Activated CD4-positive, alpha-beta T cell treated with anti-CD3 and anti-CD28 coated beads for 36 hours (primary cell): ENCODE measurements at places on chromosomes 6 and 20. TPM values are rescaled to one million over a fixed set of nuclear protein-coding genes. Genes with fewer than 3 reads are reported as not detected.

PRKN gene
- total RNA-seq, result 0.56 TPM

HLA-DRA gene
- 6.0 TPM for total RNA-seq

- peaks cover 8% of the 10 kb centered on the region for H3K36me3 ChIP-seq
- no peak for DNase-seq
- H3K27me3 ChIP-seq, result no peaks in the 10 kb centered on the region
- no peak overlapping the region for H3K4me3 ChIP-seq
- peaks cover 9% of the 10 kb centered on the region for H3K4me1 ChIP-seq
These were observed 89.9 kb upstream of the MTHFD1L start for GRCh38 chr6:150775415-150776203.

DNA sequence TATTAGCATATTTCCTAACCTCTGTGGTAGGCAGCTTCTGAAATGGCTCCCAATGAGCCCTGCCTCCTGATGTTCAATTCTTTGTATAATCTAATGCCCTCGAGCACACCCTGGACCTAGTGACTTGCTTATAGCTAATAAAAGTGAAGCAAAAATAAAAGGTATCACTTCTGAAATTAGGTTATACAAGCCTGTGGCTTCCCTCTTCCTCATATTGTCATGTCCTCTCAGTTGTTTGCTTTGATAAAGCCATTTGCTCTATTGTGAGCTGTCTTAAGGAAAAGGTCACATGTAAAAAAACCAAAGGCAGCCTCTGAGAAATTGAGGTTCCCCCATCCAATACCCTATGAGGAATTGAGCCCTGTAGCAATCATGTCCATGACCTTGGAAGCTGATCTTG is 442.1 kb upstream of the ADGRB3 start:
- no peak overlapping the region for H3K4me3 ChIP-seq
- H3K36me3 ChIP-seq, result no peaks in the 10 kb centered on the region
- no peaks in the 10 kb centered on the region for H3K27me3 ChIP-seq
- no peak overlapping the region for H3K27ac ChIP-seq
- DNase-seq, result no peak

SLC17A5 gene
- total RNA-seq, result 4.0 TPM

GRCh38 chr6:160041608-160042007 is 72.7 kb downstream of the IGF2R start:
- no peak for DNase-seq
- no peak overlapping the region for H3K27ac ChIP-seq
- H3K27me3 ChIP-seq, result no peaks in the 10 kb centered on the region
- peaks cover 8% of the 10 kb centered on the region for H3K4me1 ChIP-seq

- H3K4me3 ChIP-seq, result no peak overlapping the region
- no peak for DNase-seq
- H3K4me1 ChIP-seq, result no peaks in the 10 kb centered on the region
These were observed 20.7 kb upstream of the ZNF76 start for GRCh38 chr6:35238843-35239289.

- H3K4me3 ChIP-seq, result no peak overlapping the region
- no peak for DNase-seq
- H3K36me3 ChIP-seq, result peaks cover 8% of the 10 kb centered on the region
- H3K4me1 ChIP-seq, result peaks cover 8% of the 10 kb centered on the region
These were observed 55.7 kb downstream of the LYRM4 start for GRCh38 chr6:5205035-5205507.

SAMD10 gene
- total RNA-seq, result 30.7 TPM

MAPK13 gene
- 65.1 TPM for total RNA-seq

DPPA5 gene
- not detected for total RNA-seq

SEMG1 gene
- total RNA-seq, result not detected

BANF2 gene
- not detected for total RNA-seq

GRCh38 chr20:7199861-7200260 is 432.4 kb downstream of the BMP2 start:
- DNase-seq, result no peak
- H3K27ac ChIP-seq, result no peak overlapping the region
- no peaks in the 10 kb centered on the region for H3K27me3 ChIP-seq
- H3K36me3 ChIP-seq, result no peaks in the 10 kb centered on the region
- H3K4me3 ChIP-seq, result no peak overlapping the region
- no peaks in the 10 kb centered on the region for H3K4me1 ChIP-seq

GRCh38 chr6:1761477-1761877 is 151.8 kb downstream of the FOXC1 start:
- no peak overlapping the region for H3K4me3 ChIP-seq
- H3K4me1 ChIP-seq, result no peaks in the 10 kb centered on the region
- no peak overlapping the region for H3K27ac ChIP-seq
- no peaks in the 10 kb centered on the region for H3K36me3 ChIP-seq
- no peaks in the 10 kb centered on the region for H3K27me3 ChIP-seq
- DNase-seq, result no peak

DNA sequence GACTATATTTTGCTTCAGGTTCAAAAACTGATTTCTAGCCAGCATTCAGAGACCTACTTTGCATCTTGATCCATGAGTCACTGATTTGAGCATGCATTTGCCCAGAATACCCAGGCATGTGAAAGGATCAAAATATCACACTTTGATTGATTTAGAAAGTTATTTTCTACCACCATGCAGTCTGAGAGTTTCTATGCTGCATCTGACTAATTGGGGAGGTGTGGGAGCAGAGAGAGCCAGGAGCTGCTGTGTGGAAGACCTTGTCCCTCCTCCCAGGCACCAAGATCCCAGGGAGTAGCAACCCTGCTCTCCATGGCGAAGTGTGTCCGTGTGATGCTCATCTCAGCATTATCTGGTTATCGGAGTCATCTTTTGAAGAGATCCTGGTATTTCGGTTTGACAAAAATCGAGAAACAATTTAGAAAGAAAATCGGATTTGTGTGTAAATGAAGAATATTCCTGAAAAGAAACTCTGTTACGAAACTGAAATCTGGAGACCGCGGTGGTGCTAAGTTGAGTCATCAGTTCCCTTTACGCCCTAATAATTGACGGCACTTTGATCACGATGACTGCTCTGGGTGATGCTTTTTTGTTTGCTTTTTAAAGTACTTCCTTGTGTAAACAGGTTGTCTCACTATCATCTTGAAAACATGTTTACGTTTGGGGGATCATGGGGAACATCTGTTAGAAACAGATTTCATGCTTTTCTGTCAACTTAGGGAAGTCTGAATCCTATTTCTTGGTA is 193.4 kb downstream of the BACH2 start:
- peaks cover 45% of the 10 kb centered on the region for H3K36me3 ChIP-seq
- peaks cover 93% of the 10 kb centered on the region for H3K4me1 ChIP-seq
- peak overlapping the region; percentile 79 for H3K27ac ChIP-seq
- H3K4me3 ChIP-seq, result peak overlapping the region; percentile 43
- DNase-seq, result peak; percentile 58

MAS1 gene
- total RNA-seq, result not detected

- H3K36me3 ChIP-seq, result peaks cover 5% of the 10 kb centered on the region
- H3K27ac ChIP-seq, result peak overlapping the region; percentile 94
- no peak for DNase-seq
These were observed 641 bp downstream of the ARFGEF2 start for GRCh38 chr20:48921883-48922820.

COL21A1 gene
- not detected for total RNA-seq

DNA sequence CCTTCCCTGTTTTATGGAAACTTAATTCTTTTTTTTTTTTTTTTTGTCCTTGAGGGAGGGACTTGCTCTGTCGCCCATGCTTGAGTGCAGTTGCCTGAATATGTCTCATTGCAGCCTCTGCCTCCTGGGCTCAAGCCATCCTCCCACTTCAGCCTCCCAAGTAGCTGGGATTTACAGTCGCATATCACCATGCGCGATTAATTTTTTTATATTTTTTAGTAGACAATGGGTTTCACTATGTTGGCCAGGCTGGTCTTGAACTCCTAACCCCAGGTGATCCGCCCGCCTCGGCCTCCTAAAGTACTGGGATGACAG is 654 bp downstream of the TMEM14C start:
- no peaks in the 10 kb centered on the region for H3K27me3 ChIP-seq
- peaks cover 48% of the 10 kb centered on the region for H3K4me1 ChIP-seq
- peak; percentile 18 for DNase-seq
- peak overlapping the region; percentile 92 for H3K4me3 ChIP-seq
- H3K27ac ChIP-seq, result peak overlapping the region; percentile 93
- peaks cover 27% of the 10 kb centered on the region for H3K36me3 ChIP-seq

SRF gene
- 37.6 TPM for total RNA-seq

TREM2 gene
- total RNA-seq, result not detected

DNA sequence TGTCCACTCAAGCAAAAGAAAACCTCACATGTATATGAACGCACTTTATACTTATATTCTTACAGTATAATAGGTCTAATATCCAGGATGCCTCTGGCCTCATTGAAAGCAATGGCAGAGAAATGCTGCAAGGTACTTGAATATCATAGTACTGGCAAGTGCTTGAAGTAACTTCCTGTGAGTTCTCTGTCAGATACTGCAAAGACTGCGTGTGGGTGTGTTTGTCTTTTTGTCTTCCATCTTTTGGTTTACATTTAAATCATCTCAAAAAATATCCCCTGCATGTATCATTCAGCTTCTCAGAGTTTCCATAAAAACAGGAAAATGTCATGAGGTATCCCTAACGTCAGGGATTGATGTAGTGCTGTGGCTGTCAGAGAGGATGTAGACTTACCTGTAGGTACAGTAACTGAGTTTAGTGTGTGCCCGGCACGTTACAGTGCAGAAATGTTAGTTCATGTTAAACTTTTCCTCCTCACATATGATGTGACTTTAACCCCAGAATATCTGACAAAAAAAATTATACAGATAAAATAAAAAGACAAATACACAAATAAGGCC is 184.3 kb downstream of the DST start:
- peak overlapping the region; percentile 48 for H3K27ac ChIP-seq
- H3K36me3 ChIP-seq, result no peaks in the 10 kb centered on the region
- no peak overlapping the region for H3K4me3 ChIP-seq
- DNase-seq, result peak; percentile 27

DNA sequence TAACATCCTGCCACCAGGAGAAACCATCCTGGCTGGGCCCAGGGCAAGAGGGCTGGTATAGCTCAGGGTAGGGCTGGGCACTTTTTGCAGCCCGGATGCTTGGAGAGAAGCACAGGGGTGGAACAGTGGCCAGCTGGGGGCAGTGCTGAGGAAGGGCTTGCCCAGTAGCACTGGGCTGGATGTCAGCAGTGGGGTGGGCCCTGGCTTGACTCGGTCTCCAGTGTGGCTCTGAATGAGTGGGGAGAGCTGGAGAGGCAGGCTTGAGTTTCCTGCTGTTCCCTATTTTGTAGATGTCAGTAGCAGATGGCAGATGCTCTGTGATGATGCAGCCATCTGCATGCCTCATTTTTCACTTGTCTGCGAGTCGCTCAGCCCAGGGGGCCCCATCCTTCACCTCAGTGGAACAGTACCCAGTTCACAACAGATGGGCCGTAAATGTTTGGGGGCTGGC is 56.3 kb upstream of the TULP1 start:
- no peaks in the 10 kb centered on the region for H3K27me3 ChIP-seq
- H3K4me3 ChIP-seq, result no peak overlapping the region
- peaks cover 11% of the 10 kb centered on the region for H3K36me3 ChIP-seq
- peaks cover 5% of the 10 kb centered on the region for H3K4me1 ChIP-seq
- DNase-seq, result peak; percentile 73

GPR6 gene
- not detected for total RNA-seq

DNA sequence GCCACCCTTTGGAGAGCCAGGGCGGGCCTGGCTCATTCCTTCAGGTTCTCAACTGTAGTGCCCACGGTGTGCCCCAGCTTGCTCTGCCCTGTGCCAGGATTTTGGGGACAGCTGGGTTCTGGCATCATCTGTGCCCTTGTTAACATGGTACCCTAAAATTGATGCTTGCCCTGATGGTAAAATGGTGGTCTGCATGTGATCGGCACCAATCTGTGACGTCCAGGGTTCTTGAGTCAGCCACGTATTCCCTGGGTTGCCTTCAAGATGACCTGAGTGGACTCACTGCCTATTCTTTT is 31.2 kb upstream of the APCDD1L start:
- H3K27me3 ChIP-seq, result peaks cover 5% of the 10 kb centered on the region
- peaks cover 9% of the 10 kb centered on the region for H3K4me1 ChIP-seq
- no peak overlapping the region for H3K4me3 ChIP-seq
- H3K27ac ChIP-seq, result no peak overlapping the region
